Stimulated activated CD4-positive, alpha-beta T cell treated with anti-CD3 and anti-CD28 coated beads, Interleukin-15, amount 100 ng/mL, for 48 hours (primary cell): ENCODE measurements at places on chromosomes 7 and 10.

- DNase-seq, result no peak
These were observed 226.6 kb downstream of the PAXIP1 start for GRCh38 chr7:154776350-154776749.

DNA sequence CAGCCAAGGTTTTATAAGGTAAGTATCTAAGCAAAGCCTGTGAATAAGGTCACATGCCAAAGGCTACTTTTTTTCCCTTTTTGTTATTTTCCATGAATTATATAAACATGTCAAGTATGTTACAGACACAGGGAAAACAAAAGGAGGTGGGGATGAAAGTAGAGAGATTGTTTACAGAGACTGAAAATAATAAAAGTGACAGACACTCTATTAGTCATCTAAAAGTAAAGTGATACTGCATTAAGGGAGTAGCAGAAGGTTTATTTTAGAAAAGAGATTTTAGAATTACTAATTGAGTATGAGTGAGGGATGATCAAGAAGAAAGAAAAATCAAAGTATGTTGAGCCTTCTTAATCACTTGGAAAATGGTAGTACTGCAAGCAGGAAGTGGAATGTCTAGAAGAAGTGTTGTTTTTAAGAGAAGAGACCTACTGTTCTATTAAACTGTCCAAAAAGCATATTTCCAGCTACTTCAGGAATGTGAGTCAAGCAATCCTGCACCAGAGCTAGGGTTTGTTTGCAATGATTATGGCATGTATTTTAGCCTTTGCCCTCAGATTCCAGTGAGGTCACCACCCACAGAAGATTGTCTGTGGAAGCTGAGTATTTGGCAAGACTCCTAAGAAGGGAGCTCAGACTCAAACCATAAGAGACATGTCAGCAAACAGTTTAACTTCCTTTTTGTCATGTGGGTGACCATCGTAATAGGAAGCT, 177.9 kb upstream of the PLXDC2 start:
- no peak for DNase-seq

DNA sequence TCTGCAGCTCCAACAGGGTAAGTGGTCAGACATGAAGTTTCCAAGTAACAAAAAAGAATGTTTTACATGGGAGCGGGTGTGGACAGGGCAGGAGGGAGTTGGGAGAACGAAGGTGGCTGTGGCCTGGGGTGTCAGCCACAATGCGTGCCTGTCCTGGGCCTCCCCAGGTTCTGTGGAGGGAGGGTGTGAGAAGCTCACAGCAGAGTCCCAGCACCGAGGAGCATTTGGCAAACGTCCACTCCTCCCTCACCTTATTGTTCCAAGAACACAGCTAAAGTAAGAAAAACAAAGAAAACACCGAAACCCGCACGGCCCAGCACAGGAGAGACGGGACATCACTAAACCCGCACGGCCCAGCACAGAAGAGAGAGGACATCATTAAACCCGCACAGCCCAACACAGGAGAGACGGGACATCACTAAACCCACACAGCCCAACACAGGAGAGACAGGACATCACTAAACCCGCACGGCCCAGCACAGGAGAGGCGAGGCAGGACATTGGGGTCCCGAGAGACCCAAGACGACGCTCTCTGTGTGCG, 226.4 kb downstream of the MAD1L1 start:
- DNase-seq, result no peak

- no peak for DNase-seq
These were observed 66.5 kb downstream of the WDR11 start for GRCh38 chr10:120917521-120918250.

DNA sequence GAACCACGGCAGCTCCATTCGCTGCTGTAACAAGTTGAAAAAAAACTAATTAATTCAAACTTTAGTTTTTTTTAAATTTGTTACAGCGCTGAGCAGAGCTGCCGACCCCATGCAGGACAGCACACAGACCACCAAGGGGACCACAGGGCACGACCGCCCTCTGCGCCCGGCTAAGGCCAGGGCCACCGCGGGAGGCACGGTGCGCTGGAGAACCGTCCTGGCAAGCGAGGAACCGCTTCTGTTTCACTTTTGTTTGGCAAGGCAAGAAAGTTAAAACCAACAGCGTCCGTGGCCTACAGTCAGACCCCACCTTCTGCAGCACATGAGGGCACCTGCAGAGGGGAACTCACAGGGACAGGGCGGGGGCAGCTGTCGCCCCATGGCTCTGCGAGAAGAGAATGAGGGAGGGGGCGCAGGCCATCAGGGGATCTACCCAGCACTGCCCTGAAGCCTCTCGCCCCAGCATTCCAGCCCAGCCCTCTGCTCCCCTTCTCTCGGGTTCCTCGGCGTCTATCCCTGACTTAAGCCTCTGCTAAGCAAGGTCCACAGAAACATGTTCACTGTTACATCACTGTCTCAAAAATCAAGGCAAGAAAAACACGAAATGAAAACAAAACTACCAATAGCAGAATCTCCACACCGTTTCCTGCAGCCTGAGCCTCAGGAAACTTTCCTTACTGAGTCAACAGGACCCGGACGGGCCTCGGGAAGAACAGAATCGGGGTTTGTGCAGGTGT, 204.4 kb downstream of the DIP2C start:
- DNase-seq, result no peak

DNA sequence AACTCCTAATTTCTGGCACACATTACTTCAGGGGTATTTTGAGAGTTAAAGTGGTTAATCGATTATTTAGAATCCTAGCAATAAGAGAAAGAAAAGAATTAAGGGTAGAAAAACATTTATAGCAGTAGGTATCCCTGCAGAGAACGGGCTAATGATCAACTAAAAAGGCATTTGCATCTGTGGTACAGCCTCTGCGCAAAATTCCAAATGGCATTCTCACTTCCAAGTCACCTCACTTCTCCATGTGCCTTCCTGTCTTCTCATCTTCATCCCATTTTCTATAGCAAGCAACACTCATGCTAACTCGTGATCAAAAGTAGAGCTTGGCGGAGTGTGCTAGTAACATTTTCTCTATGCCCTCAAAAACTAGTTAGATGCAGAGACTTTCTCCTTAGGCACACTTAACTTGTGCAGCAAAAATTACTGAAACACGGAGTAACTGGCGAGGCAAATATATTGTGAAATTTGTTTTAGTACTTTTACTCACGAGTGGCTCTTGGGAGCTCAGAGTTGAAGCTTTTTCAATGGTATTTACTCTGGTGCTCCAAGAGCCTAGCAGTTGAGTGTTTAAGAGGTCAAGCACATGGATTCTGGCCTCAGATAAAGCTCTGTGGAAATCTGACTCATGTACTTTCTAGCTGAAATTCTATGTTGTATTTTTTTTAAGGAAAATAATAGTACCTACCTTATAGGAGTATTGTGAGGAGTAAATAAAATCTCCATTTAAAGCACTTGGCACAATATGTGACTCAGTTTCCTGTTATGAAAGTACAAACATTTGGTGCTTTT, 65.1 kb downstream of the MET start:
- no peak for DNase-seq
